Kidney epithelial cell (primary cell): ENCODE measurements at places on chromosomes 4 and X. TPM values are rescaled to one million over a fixed set of nuclear protein-coding genes. Genes with fewer than 3 reads are reported as not detected.
A peak's percentile ranks its signal among the peaks of the same experiment; 100 is the strongest.

The SGMS2 gene
- 37.0 and 64.3 TPM in 2 replicates for total RNA-seq

GRCh38 chr4:87092389-87093141 lies 127.9 kb downstream of the KLHL8 start:
- DNase-seq: peak; percentile 99

GRCh38 chr4:174107746-174108354 lies 175.6 kb downstream of the FBXO8 start:
- no peak for DNase-seq

The SH3D19 gene
- 23.0 and 26.0 TPM in 2 replicates for total RNA-seq

The WDR17 gene
- total RNA-seq: 2.9 and 3.7 TPM in 2 replicates

GRCh38 chr4:38957261-38957815 lies 74.9 kb downstream of the TMEM156 start:
- no peak for DNase-seq
